ENCODE measurements at places on chromosomes 11 and 22.

- no peak for DNase-seq
Measured at GRCh38 chr11:86644291-86644690, 28.1 kb downstream of the ME3 start.

- no peak for DNase-seq
Measured at GRCh38 chr11:4466131-4466870, 16.1 kb upstream of the OR52K1 start.

DNA sequence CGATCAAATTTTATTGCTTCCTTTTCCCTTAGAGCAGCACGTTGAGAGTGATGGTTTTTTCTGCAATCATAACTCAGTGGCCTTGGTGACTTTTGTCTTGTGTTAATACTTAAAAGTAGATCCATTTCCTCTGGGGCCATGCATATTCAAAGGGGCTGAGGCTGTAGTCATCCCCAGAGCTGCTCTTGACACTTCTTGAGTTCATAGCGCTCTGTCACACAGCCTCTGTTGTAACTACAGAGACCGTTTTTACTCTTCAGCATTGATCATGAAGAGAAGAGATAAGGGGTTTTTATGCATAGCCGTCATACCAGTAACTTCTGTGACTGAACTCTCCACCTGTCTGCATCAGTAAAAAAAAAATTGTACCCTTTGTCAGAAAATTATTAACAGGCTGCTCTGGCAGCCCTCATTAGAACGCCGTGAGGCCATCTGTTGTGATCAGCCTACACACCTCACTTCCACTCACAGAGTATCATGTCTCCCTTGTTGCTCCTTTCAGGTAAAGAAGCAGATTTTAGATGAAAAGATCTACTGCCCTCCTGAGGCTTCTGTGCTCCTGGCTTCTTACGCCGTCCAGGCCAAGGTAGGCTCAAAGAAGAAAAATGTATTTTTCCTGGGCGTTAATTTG is 38.4 kb downstream of the NF2 start:
- no peak for DNase-seq

GRCh38 chr11:64744544-64745188 is 724 bp upstream of the RASGRP2 start:
- peak; percentile 63 for DNase-seq

DNA sequence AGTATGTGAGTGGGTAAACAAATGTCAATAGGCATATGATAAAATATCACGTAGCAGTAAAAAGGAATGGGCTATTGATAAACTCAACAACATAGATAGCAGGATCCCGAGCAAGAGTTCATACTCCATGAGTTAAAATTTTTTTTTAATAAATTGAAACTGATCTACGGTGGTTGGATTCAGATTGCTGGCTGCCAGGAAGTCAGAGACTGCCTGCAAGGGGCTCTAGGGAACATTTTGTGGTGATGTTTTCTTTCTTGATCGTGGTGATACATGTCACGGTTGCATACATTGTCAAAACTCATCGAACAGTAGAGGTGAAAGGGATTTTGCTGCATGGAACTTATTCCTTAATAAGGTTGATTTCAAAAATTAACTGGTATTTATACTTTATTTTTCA is 62.6 kb upstream of the WNT7B start:
- no peak for DNase-seq

DNA sequence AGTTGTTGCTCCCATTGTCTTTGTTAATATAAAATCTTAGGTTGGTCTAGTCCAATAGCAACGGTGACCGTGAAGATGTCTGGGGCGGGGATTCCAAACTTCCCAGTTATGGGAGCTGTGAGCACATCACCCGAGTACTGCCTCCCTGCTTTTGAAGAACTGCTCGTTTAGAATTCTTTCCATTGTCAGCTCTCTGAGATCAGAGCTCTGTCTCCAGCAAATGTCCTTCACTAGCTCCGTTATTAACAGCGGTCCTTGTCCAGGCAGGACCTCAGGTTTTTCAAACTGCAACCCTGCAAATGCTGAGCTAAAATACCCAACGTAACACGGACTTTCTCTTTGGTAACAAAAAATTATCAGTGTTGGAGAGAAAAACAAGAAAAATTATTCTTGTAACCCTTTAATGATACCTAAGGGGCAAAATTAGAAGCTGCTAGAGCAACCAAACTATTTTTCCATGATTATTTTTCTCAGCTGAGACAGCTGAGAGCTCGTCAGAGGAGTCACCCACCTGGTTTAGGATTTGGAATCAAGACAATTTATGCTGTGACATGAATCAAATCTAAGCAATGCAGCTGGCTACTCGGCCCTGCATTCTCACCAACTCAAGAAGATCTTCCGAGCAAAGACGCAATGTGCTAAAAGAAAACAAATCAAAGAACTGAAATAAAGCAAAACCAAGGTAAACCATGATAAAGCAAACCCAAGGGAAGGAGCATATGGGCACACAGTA is 15.1 kb upstream of the EFCAB6 start:
- no peak for DNase-seq

GRCh38 chr11:61918938-61919704 is 1.8 kb upstream of the RAB3IL1 start:
- DNase-seq, result no peak

- no peak for DNase-seq
Measured at GRCh38 chr11:91700854-91701253, 523.8 kb upstream of the FAT3 start.

- no peak for DNase-seq
Measured at GRCh38 chr11:97621282-97621681, 1231.5 kb downstream of the JRKL start.

GRCh38 chr11:8298801-8299786 is 35.4 kb upstream of the LMO1 start:
- DNase-seq, result no peak

- DNase-seq, result peak; percentile 70
Measured at GRCh38 chr11:1202776-1203504, 19.9 kb upstream of the MUC5B start.

DNA sequence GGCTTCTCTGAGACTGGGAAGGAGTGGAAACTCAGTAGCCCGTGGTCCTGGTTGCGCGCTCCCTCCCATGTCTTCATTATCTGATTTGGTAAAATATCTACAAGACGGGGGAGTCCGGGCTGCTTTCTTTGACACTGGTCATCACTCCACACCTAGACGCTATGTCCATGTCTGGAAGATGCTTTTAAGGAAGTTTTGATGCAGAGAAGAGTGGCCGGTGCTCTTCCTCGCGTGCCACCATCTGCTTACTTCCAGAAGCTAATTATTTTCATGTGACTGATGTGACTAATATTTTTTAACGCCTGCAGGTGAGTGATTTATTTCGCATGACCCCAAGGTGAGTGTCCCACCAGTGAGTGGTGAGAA is 339 bp upstream of the TRIM21 start:
- DNase-seq, result no peak

GRCh38 chr11:10809373-10810160 is 841 bp upstream of the EIF4G2 start:
- DNase-seq, result peak; percentile 63

DNA sequence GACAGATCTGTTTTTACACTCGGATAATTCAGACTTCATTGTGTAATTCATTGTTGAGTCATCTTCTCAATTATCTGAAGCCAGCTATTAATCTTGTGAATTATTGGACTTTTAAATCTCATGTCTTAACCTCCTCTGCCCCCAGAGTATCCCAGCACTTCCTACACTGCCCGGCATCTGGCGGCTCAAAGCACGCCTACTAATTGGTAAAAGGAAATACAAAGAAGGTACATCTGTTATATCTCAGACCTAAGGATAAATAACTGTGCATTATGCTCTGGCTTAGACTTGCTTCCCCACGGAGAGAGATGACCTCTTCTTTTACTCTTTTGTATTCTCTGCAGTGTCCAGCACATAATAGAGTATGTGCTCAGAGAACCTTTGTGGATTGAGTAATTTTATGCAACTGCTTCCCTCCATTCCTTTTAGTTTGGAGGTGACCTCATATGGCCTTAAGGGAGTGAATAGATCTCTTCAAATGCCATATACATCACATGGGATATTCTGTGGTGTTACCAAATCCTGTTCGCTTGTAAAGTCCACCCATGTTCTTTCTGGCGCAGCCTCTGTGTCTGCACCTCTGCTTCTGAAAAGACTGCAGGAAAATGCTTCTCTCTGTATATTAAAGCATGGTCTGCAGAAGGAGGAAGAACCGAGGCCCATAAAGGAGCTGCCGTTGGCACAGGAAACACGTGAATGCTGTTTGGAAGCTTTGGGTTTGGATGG is 125.6 kb upstream of the SORL1-AS1 start:
- no peak for DNase-seq

DNA sequence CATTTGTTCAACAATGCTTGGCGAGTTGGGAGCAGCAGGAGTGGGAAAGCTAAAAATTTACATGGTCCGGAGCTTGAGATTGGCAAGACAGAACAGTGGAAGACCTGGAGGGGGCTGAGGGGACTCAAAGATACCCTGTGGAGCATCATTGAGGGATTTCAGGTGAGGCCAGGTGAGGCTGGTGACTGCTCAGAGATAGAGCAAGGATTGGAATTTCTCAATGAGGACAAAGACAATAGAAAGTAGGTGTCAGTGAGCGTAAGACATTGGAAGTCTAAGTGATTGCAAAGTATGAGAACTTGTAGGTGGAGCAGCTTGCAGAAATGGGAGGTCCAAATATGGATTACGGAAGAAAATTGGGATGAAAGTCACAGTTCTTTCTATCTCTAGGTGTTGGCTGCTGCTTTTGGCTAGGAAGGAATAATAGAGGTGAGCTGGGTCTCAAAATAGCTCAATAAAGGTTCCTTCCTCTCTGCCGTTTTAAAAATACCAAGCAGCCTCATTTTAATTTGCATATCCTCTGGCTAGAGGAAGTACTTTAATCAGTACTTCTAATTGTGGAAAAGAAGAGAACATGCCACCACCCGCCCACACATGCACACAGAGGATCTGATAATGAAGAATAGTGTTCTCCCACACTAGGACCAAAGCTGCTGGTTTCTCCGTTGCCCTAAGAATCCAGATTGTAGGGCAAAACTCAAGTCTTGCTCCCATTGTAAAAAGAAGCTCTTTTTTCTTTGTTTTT is 41.8 kb upstream of the SORL1-AS1 start:
- DNase-seq, result peak; percentile 30

DNA sequence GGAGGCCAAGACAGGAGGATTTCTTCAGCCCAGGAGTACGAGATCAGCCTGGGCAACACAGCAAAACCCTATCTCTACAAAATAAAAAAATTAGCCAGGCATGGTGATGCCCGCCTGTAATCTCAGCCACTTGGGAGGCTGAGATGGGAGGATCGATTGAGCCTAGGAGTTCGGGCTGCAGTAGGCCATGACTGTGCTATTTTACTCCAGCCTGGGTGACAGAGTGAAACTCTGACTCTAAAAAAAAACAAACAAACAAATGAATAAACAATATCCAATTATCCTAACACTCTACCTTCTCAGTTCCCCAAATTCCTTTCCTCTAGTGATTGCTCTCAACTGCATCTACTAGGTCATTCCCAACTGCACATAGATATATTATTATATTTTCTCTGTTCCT is 5.4 kb downstream of the NUP160 start:
- DNase-seq, result no peak

- DNase-seq, result no peak
Measured at GRCh38 chr11:9210922-9211320, 54.2 kb downstream of the DENND5A start.

GRCh38 chr11:697811-698311 is 2.2 kb downstream of the TMEM80 start:
- no peak for DNase-seq

DNA sequence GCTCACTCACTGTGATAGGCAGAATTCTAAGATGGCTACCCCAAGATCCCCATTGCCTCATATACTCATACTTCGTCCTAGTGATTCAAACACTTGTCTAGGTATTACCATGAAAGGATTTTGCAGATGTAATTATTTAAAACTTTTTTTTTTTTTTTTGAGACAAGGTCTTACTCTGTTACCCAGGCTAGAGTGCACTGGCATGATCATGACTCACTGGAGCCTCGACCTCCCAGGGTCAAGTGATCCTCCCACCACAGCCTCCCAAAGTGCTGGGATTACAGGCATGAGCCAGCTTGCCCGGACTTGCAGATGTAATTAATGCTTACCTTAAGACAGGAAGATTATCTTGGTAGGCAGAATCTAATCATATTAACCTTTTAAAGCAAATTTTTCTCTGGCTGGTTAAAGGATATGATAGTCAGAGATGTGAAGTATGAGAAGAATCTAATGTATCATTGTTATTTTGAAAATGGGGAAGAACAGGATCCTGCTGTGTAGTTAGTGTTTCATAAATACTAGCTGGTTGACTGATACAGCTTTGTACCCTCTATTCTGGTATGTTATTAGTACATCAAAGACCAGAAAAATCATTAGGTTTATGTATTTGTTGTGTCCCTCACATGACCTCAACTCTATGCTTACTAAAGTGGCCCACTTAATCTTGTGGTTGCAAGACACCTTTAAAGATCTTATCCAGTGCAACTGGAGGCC is 35.5 kb downstream of the C2CD3 start:
- no peak for DNase-seq

- no peak for DNase-seq
Measured at GRCh38 chr11:83449338-83449913, 163.3 kb upstream of the CCDC90B start.

GRCh38 chr22:48752451-48753380 is 1075.0 kb downstream of the BRD1 start:
- DNase-seq, result no peak

- DNase-seq, result no peak
Measured at GRCh38 chr11:86151174-86152005, 82.5 kb upstream of the PICALM start.

- no peak for DNase-seq
Measured at GRCh38 chr11:2132246-2132645, 6.9 kb downstream of the IGF2 start.

GRCh38 chr22:48573766-48574165 is 1253.9 kb downstream of the BRD1 start:
- no peak for DNase-seq

GRCh38 chr11:75421902-75422247 is 11.1 kb downstream of the KLHL35 start:
- no peak for DNase-seq

GRCh38 chr11:80173371-80174136 is 732.7 kb upstream of the TENM4 start:
- no peak for DNase-seq

GRCh38 chr22:39308614-39309363 is 10.6 kb downstream of the RPL3 start:
- DNase-seq, result no peak

DNA sequence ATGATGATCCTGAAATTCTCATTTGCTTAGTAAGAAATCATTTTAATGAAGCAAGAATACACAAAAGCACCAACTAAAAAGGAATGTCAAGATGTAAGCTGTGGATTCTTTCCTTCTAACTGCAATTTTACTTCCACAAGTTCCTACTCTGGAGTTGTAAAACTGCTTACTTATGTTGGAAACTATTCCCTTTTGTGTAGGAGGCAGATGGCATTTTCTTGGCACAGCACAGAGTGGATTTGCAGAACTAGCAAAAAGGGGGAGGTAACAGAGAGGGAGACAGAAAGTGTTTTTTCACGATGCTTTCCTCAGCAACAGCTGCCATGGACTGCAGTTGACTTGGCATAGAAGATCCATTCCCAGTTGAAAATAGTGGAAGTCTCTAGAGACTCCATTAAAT is 1112.0 kb upstream of the RAG2 start:
- no peak for DNase-seq

DNA sequence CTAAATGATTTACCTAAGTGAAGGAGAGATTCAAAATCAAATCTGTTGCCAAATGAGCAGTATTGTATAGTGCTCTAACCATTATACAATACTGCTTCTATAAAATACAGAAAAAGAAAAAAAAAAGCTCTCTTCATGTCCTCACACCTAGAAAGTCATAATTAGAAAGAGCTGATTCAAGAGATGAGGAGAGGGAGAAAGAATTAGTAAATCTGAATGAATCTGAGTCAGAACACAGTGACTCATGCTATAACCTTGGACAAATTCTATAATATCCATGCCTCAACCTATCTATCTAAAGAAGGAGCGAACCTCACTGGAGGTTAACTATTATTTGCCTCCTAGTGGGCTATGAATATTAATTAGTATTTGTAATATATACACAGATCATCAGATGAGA is 29.4 kb downstream of the AMBRA1 start:
- no peak for DNase-seq
